ENCODE measurements at places on chromosomes 3 and 15.

DNA sequence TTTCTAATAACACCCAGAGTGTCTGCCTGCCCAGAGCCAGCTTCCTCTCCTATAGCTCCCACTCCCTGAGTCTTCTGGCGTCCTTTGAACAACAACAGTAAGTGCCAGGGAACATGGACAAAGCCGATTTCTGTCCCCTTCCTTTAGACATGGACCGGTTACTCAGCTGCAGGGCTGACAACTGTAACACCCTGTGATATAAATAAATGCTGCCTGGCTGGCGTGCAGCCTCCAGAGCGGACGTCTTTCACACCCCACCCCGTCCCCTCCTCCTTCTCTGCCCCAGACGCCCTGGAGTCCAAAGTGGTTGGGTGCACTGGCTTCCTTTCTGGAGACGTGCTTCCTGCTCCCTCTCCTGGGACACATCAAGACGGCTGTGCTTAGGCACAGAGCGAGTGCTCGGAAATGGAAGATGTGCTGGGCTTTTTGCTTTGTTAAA is 281.9 kb upstream of the LRRFIP2 start:
- DNase-seq: no peak

GRCh38 chr3:145899241-145899640 is 261.7 kb downstream of the PLOD2 start:
- DNase-seq: no peak

GRCh38 chr15:40115670-40116093 is 7.0 kb upstream of the BMF start:
- no peak for DNase-seq

GRCh38 chr3:141380279-141380678 is 12.0 kb downstream of the ZBTB38 start:
- DNase-seq: no peak

DNA sequence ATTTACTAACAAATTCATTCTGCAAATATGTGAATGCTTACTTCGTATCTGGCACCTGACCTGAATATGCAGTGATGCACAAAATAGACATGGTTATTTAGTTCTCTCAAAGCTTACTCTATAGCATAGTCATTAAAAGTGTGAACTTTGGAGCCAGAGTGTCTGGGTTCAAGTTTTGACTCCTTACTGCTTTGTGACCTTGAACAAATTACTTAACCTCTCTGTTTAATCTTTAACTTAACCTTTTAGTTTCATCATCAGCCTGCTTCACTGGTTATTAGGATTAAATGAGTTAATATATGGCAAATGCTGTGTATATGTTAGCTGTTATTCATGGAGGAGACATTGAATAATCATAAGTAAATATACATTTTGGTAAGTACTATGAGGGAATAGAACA is 12.1 kb upstream of the MGA start:
- no peak for DNase-seq

DNA sequence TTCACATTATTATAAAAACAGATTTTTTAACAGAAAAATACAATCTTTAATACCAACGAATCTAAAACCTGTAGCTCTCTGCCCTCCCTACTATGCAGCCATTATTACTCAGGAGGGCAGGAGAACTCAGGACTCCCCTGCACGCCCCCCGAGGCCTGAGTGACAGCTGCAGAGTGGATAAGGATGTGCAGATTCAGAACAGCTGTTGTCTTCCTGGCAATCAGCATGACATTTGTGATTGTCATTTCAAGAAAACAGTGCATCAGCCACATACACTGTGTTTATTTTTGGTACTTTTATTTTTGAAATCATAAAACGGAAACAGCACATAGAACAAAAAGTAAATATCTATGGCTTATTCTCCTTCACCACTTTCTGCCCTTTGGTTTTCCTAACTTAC is 450.8 kb downstream of the OCA2 start:
- no peak for DNase-seq

DNA sequence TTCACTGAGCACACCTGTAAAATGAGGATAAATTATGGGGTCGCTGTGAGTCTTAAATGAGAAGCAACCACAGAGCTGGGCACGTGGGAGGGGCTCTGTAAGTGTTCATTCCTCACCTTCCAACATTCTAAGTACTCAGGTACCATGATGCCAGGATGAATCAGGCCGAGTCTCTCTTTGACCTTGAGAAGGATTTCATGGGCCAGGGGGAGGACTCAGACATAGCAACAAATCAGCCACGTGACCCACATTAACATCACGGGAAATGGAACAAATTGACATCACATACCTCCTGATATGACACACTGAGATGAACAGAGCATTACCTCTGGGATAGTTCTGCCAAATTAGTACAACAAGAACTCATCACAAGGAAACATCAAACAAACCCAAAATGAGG is 35.2 kb upstream of the USP3 start:
- DNase-seq: no peak

DNA sequence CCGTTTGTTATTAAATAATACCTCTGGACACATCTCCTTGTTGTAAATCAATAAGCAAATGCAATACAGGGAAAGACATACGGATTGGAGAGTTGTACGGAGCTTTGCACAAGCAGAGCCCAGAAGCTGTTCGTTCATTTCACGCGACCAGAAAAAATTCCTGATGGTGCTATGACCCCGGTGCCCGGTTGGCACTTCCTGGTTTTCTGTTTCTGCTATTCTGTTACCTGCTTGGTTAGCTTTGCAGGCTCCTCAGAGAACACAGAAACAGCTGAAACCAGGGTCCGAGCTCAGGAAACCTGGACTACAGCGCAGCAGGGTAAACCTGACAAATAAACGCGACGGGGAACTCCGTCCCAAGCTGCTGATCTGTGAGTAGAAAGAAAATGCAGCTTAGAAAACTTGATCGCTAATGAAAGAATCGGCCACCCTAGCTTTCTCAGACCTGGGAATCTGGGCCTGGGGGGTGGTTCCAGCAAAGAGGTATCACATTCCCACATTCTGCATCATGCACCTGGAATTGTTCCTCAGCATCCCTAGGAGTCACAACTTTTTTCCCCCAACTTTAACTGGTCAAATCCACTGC is 845 bp downstream of the CNTN3 start:
- DNase-seq: no peak

GRCh38 chr3:36762918-36763849 is 1.2 kb downstream of the DCLK3 start:
- no peak for DNase-seq

DNA sequence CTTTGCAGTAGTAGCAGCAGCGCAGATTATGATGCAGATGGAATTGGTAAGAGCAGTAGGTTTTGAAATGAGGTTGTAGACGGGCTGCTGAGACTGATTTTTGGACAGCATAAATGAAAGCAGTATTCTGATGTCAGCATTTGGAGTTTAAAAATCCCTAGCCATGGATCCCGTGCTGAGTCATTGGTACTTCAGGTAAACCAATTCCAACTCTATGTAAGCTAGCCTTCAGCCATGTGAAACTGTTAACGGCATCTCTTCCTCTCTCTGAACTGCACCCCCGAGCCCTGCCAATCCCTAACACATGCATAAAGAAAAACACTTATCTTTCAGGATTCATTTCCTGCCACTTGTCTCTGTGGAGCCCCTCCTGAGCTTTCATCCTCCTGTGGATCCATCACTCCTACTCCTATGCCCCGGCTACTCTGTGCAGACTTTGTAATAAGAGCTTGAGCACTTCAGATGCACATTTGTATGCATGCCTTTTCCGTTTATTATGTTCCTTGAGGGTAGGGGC is 119.0 kb downstream of the AKAP13 start:
- DNase-seq: no peak

GRCh38 chr15:55799291-55800212 is 56.6 kb upstream of the PRTG start:
- no peak for DNase-seq

GRCh38 chr3:76965122-76965725 is 74.7 kb upstream of the ROBO2 start:
- DNase-seq: no peak

- no peak for DNase-seq
Observed at GRCh38 chr3:130915567-130916292, 21.8 kb downstream of the ATP2C1 start.

GRCh38 chr15:74833376-74834107 is 7.1 kb downstream of the CPLX3 start:
- DNase-seq: no peak

GRCh38 chr3:138443521-138444503 is 9.4 kb downstream of the ESYT3 start:
- no peak for DNase-seq

- no peak for DNase-seq
Observed at GRCh38 chr15:52098323-52098722, 14.3 kb downstream of the BCL2L10 start.

GRCh38 chr3:170047133-170047404 is 9.3 kb downstream of the GPR160 start:
- no peak for DNase-seq

- no peak for DNase-seq
Observed at GRCh38 chr3:159760046-159760445, 228.6 kb upstream of the IL12A start.

DNA sequence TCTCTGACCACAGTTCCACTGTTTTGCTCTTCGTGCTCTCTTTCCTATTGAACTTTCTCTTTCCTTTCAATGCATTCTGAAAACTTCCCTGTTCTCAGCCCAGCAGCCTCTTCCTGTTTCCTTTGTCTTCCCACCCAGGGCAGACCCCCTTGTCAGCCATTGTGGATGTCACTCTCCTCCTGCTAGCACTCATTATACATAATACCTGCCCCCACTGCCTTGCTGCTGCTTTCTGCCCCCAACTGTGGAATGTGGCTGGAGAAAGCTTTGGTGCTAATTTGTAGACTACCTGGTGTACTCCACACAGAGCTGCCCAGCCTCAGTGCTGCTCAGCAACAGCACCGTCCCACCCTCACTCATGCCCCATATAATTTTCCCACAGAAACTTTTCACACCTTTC is 80.2 kb downstream of the CHCHD6 start:
- no peak for DNase-seq

DNA sequence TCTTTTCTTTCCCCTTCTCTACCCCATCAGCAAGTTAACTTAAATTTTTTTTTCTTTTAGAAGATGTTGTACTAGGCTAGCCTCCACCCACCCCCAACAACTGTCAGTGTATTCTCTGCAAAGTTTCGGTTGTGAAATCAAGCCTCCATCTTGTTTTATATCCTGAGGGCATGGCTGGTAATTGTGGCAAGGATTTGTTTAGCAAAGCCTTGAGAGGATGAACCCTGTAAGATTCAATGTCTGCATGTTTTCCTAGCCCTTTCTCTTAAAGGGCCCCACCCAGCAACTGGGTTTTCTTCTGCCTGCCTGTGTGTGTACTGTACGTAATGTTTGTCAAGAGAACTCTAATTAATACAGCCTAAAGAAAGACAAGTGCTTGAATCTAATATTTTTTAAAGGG is 475.3 kb downstream of the FHIT start:
- DNase-seq: no peak

DNA sequence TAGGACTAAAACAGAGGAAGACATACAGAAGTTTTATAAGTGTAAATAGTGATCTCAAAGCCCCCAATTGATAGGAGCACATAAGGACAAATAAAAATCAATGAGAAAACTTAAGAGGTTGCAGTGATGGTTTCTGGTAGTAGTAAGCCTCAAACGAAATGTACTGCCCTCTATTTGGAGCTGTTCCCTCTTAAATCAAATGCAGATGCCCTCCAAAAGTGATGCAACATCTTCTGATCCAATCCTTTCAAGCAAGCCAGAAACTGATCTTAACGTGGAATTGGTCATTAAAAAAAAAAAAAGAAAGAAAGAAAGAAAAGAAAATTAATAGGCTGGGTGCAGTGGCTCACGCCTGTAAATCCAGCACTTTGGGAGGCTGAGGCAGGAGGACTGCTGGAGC is 259.3 kb downstream of the ZBTB20 start:
- DNase-seq: no peak

DNA sequence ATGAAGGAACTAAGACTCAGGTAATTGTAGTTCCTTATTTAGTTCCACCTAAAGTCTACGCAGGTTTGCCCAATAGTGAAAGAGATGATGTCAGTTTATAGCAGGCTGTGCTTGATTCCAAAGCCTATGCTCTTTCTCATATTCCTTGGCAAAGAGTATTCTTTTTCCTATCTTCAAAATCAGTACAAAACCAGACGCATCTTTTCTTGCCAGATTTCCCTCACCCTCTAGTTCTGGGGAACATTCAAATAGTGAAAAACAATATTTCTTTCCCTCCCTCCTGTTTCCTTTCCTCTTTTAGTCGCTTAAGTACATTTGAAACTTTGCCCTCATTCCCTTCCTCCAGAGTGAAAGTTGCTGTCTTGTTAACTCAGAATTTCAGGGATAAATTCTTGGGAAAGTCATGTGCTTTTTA is 134.6 kb upstream of the PDZRN3 start:
- DNase-seq: no peak

DNA sequence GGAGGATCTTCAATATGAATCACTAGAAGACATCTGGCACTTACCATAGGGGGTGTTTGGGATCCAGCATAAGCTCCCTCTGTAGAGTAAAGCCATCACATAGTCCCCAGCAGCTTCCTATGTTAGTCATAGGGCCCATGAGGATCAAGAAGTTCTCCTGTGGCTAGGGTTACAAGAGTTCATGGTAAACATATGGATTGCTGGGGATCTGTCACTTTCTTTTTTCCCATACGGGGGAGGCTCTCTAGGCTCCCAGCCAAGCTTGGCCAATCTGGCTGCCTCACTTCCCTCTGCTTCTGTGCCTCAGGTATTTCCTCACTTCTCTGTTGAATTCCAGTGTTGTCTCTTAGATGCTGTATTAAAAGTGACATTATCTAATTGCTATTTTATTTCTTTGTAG is 597.9 kb downstream of the PDCD6IP start:
- no peak for DNase-seq

DNA sequence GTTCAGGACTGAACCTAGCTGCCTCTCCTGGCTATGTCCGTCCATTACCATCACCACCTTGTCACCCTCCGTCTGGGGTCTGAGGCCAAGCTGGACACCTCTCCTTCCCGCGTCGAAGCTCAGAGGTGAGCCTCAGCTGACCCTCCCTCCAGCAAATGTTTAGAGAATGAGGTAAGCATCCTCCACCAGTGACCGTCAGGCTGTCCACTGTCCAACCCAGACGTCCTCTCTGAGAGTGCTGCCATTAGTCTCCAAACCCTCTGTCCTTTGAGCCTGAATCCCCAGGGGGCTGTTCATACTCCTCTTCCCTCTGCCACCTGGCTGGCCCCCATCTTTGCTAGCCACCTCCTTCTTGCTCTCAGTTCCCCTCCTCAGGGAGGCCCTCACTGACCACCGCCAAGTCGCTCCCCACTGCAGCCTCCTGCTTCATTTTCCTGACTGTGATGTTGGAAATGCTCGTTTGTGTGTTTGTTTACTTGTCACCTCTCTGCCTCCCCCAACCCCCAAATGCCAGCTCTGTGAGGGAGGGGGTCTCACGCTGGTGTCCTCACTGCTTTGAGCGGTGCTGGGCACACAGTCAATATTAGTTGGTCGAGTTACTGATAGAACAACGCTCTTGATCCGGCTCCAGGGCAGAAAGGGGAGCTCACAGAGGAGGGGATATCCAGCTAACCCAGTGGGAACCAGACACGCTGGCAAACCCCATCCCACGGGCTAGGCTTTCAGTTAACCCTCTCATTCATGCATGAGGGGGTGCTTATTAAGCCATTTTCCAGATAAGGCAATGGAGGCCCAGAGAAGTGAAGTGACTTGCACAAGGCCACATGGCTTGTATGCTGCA is 64.9 kb downstream of the IQSEC1 start:
- no peak for DNase-seq

Data from activated CD4-positive, alpha-beta T cell treated with anti-CD3 and anti-CD28 coated beads, Interleukin-2, amount 50 U/mL, for 1 hour (primary cell).